Right lung (tissue), 10 donors: ENCODE measurements at places on chromosomes 11 and 22. TPM values are rescaled to one million over a fixed set of nuclear protein-coding genes. Genes with fewer than 3 reads are reported as not detected.

The MS4A1 gene
- polyA plus RNA-seq: 0.78 TPM

The LRRC32 gene
- polyA plus RNA-seq: 45.1 TPM

GRCh38 chr11:26483108-26483507, 89.0 kb downstream of the MUC15 start:
- DNase-seq: no peak

- no peak for DNase-seq
Measured at GRCh38 chr11:57387289-57388030, 3.0 kb downstream of the PRG2 start.

GRCh38 chr11:116871248-116871647, 33.8 kb upstream of the APOA1 start:
- DNase-seq: no peak
